ENCODE measurements at places on chromosomes 5 and 9.

- DNase-seq, result no peak
Measured at GRCh38 chr9:3660936-3661335, 135.1 kb upstream of the RFX3 start.

DNA sequence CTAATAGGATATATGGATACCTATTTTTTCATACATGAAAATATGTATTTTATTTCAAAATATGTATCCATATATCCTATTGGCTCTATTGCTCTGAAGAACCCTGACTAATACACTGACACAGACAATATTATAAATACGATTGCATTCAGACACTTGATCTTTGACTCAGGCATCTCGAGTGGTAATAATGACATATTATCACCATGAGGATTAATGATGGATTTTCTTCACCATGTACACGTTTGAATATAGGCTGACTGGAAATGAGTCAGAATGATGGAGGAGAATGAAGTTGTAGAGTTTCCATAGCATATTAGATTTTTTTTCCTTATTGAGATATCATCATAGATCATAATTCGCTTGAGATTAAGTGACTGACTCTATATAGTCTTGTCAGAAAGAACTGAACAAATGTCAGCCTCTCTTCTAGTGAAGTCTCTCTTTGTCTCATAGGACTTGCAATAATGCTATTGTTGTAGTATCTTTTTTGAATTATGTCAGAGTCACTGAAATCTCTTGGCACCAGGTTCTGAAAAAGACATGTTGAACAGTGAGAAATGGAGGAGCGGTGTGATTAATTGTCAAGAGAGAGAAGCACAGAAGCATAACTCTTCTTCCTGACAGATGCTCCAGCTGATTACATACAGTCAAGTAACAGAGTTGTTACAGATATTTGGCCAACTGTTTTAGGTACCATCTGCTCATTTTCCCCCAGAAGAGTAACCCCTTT lies 41.4 kb upstream of the SLCO6A1 start:
- DNase-seq, result no peak

GRCh38 chr5:78591972-78592700 lies 56.4 kb downstream of the LHFPL2 start:
- DNase-seq, result no peak

DNA sequence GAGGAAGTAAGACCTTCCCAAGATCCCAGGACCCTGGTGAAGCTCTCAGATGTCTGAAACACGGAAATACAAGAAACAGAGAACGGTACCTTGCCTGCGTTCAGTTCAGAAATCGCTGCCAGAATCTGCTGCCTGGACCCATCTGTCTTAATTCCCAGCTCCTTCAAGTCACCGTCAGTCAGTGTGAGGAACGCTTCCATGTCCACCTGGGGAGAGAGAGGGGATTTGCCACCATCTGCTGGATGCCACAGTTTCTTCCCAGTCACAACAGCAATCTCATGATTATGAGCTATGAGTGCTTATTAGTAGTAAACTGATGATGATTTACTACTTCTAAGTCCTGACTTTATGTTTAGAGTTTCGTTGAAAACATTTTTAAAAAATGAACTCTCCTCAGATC lies 36.7 kb upstream of the GABBR2 start:
- no peak for DNase-seq

GRCh38 chr5:92633176-92633575 lies 947.8 kb downstream of the NR2F1-AS1 start:
- DNase-seq, result no peak

- no peak for DNase-seq
Measured at GRCh38 chr5:33973271-33973670, 11.2 kb downstream of the SLC45A2 start.

DNA sequence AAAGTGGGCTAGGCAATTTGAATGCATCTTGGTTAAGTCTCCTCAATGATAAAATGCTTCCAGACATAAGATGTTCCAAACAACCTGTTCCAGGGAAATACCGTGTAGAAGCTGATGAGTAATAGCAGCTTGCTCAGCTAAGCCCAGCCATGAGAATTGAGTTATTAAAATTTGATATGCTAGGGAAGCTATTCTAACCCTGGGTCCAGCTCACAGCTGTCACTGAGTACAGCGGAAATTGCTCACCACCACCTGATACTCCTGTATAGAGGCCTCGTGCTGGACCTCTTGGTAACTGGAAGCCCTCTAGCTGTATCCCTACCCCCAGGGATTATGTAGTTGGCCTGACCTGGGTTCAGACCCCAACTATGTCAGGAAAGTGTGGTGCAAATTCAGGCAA lies 521.3 kb upstream of the TRPC7 start:
- DNase-seq, result no peak

DNA sequence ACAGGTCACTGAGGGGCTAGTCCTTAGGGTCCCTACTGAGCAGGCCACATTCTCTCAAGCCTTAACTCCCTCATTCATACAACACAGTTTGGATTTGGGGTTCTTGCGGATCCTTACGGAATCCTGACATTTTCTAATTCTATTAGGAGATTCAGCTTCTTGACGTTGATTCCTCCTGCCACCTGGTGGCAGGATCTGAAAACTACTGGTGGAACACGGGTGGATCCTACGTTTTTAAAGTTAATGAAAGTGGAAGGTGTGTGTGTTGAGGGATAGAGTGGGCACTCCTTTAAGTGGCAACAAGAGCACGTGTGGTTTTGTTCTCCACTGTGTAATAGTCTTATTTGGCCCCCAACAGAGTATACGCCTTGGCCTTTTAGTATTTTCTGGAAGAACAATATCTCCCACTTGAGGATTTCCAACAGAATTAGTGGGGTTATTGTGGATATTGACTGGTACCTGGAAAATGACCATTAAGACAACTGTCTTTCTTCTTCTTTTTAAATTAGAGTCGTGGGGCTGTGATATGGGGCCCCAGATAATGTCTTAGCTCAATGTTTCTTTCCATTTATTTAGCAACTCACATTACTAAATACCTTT lies 25.2 kb downstream of the SLC28A3 start:
- peak; percentile 41 for DNase-seq

DNA sequence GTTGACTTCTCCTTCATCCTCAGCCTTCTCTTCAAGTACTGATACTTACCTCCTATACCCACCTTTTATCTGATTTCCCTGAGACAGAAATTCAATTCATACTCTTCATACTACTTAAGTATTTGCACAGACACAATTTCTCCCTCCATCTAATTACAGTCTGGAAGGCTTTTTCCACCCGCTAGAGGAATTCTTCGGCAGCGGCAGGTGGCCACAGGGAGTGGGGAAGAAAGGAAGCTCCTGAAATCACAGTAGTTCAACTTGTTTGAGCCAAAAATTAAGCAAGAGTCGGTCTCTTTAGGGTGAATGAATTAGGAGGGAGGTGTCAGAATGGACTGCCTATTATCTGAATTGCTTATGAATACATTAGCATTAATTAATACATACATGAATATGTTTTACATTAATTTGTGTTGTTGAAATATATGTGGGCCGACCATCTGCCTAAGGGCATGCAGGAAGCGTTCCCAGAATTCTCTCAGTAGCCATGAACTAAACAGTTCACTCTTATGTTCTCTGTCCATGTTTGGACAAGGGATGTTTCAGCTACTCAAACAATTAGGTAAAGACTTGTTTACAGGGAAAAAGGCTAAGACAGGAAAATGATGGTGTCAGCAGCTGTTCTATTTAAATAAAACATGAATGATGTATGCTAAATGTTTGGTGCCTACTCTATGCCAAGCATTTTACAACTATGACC lies 101.4 kb upstream of the SMARCA2 start:
- DNase-seq, result no peak

DNA sequence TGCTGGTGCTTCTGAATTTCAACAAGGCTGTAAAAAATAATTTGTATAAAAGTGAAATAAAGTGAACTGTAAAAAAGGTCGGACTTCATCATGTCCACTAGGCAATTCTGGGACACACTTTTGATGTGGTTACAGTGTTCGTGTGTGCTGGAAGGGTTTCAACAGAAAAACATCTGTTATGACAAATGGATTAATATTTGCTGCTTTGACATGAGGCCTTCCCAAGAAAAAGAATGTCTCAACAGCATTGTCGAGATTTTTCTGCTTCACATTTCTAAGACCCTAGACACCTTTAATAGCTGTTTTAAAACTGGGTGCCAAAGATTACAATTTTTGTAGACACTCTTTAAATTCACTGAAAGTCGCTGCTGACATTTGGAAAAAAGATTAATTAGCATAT lies 216.6 kb downstream of the SLC12A2 start:
- DNase-seq, result no peak

DNA sequence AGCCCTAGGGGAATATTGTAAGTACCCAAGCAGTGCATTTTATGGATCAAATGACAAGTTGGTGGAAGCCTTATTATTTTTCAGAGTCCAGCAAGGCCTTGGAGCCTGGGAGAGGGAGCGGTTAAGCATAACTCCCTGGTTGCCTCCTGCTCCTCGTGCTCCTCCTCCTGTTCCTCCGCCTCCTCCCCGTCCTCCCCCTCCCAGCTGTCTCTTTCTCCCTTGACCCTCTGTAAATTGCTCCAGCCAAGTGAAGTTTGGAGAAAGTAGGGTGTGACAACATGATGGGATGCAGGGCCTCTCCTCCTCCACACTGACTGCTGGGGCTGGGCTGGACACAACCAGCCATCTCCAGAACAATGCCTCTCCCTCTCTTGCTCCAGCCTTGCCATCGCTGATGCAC lies 586.9 kb downstream of the CCDC171 start:
- no peak for DNase-seq

DNA sequence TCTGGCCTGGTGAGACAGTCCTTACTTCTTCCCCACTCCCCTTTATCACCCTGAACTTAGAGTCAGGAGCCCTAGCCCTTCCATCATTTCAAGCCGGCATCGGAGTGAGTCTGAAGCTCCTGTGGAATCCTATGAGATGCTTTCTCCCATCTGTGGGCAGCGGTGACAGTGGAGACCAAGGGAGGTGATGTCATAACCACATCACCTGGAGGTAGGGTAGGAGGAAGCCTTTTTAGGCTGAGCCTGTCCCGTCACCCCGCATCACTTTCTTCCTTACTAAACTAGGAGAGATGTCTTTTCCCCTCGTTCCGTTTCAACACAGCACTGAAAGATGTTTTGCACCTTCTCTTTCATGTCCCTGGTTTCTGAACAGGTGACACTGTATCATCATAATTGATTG lies 124.1 kb upstream of the WWC1 start:
- DNase-seq, result no peak

DNA sequence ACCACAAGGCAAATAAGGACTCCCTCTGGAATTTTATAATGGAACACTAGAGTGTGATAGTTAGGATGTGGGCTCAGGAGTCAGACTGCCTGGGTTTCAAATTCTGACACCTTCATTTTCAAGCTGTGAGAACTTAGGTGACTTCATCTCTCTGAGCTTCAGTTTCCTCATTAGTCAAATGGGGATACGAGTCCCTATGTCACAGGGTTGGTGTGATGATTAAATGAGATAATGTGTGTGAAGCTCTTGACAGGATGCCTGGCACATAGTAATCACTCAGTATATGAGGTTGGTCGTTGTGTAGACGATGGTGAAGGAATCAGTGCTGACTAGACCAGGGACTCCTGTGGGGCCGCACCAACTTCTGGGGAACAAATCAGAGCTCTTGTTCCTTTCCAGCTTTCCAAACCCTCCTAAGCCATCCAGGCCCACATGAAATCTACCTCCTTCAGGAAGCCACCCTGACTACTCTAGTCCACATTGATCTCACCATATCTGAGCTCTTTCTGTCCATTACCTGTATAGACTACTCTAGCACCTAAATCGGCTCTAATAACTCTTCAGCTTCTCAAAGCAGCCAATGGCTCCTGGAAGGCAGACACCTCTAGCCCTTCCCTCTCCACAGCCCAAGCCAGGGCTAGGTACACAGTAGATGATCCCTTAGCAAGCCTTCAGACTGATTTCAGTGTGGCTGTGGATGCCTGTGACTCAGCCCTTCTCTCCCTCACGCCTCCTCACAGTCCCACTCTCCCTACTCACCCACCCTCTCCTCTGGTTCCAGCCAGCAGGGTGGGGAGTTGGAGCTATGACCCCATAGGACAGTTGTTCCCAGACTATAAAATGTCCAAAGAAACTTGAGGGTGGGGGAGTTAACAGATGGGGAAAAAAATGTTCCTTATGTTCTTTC lies 2.5 kb upstream of the TCF7 start:
- DNase-seq, result no peak

GRCh38 chr5:144421411-144421810 lies 250.7 kb downstream of the KCTD16 start:
- DNase-seq, result no peak

DNA sequence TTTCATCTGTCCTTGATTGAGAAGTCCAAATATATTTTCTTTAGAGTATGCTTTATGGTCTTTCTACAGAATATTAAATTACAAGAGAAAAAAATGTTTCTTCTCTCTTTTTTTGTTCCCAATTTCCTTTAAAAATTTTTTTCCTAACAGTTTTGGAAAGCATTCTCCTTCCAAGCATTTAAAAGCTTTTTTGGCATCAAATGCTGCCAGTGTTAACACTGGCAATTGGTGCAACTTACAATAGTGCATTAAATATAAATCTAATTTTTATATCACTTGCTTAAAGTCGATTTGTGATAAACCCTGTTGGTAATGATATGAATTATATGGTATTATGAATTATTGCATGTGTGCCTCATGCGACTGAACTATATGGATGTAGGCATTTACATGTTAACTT lies 165.9 kb upstream of the ELL2 start:
- no peak for DNase-seq

DNA sequence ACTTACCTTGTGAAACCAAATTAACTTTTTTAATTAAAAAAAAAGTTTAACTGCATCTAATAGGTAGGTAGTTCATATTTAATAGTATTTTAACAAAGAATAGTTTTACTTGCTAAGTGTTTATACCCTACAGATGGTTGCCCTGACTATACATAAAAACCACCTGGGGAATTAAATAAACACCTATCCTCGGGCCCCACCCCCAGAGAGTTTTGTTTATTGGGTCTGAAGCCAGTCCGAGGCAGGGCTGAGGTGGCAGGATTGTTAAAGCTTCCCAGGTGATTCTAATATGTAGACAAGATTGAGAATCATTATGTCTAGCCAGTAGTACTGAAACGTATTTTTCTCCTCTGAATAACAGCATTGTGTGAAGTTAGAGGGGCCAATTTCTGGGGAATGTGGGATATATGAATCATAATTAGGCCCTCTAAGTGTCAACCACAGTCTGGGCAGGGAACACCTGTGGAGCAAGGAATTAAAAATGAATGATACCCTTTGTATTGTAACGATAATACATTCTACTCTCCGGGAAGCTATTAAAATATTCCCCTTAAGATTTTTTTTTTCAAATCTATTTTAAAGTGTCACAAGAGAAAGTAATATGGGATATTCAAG lies 5.6 kb upstream of the PAM start:
- no peak for DNase-seq

DNA sequence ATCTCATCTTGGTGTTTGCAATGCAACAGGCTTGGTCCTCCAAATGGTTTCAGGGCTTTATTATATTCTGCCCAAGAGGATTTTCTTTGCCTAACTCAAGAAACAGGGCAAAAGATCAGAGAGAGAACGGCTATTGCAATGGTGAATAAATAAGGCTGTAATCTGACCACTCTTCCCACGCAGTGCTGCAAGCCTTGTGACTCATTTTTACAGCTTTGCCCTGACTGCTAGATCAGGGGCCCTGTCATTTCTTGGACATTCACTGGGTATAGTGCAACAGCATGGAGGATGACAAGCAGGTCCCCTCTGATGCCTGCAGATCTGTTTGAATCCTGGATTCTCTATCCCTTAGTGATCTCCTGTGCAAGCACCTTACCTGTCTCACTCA lies 459.1 kb downstream of the EBF1 start:
- no peak for DNase-seq
